ENCODE measurements at places on chromosomes 4 and X.

- DNase-seq: no peak
Observed at GRCh38 chr4:5970381-5971077, 47.7 kb downstream of the C4orf50 start.

DNA sequence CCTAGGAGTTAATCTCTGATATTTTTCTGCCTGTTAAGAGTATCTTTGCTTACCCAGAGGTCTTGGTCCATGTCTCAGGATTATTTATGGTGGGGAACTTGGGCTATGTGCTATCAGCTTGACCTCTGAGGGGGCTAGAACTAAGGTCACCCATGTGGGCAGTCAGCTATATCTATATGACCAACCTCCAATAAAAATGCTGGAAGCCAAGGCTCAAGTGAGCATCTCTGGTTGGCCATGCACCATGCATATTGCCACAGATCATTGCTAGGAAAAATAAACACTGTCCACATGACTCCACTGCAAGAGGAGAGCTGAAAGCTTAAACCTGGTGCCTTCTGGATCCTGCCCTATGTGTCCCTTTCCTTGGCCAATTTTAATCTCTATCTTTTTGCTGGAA is 196.5 kb upstream of the SLC7A11 start:
- no peak for DNase-seq

- no peak for DNase-seq
Observed at GRCh38 chrX:48003367-48003757, 427 bp downstream of the ZNF182 start.

DNA sequence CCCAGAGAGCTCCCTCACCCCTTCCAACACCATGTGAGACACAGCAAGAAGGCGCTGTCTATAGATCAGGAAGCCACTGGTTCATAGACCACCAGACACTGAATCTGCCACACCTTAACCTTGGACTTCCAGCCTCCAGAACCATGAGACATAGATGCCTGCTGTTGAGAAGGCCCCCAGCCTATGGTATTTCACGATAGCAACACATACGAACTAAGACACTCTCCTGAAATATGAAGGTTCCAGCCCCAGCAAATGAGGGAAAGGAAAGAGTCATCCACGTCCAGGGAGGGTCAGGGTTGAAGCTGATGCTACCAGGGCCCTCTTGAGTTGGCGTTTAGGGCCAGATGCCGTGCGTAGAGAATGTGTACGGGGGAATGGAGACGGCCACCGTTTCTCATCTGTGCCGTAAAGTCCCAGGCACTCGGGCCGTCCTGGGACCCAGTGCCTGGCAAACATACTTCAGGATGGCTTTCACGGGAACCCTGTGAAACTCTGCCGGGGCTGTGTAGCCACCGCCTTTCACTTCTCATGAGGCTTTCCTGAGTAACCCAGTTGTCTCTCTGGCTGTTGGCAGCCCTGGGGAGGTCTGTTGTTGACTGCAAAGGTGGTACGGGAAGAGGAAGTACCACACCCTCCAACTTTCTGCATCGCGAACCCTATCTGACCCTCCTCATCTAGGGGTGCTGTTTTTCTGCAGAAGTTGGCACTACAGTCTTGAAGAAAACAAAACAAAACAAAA is 17.7 kb upstream of the P2RY8 start:
- DNase-seq: no peak

GRCh38 chr4:38867478-38868058 is at the start of gene FAM114A1:
TSS of gene FAM114A1 (plus strand) at chr4:38867806. CDS start at chr4:38878079, 10,273 bp downstream.
- peak; percentile 90 for DNase-seq

- DNase-seq: no peak
Observed at GRCh38 chr4:7073526-7074390, 5.9 kb upstream of the GRPEL1 start.

GRCh38 chrX:154013614-154014360 is 5.9 kb downstream of the IRAK1 start:
- peak; percentile 59 for DNase-seq

DNA sequence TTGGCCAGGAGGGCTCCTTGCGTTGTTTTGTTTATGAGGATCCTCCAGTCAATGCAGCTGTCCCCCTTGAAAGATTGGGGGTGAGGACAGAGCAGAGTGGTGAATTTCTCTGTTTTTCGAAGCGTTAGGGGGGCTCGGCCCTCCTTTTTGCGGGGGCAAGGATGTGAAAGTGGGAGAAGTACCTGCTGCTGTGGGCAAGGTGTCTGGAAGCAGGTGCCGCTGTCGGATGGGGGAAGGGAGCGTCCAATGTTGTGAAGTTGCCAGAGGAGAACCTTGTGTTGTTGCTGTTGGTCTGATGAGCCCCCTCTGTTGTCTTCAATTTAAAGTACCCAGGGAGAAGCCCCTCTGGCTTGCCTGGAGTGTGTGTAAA is 613 bp downstream of the GLRB start:
- DNase-seq: no peak

DNA sequence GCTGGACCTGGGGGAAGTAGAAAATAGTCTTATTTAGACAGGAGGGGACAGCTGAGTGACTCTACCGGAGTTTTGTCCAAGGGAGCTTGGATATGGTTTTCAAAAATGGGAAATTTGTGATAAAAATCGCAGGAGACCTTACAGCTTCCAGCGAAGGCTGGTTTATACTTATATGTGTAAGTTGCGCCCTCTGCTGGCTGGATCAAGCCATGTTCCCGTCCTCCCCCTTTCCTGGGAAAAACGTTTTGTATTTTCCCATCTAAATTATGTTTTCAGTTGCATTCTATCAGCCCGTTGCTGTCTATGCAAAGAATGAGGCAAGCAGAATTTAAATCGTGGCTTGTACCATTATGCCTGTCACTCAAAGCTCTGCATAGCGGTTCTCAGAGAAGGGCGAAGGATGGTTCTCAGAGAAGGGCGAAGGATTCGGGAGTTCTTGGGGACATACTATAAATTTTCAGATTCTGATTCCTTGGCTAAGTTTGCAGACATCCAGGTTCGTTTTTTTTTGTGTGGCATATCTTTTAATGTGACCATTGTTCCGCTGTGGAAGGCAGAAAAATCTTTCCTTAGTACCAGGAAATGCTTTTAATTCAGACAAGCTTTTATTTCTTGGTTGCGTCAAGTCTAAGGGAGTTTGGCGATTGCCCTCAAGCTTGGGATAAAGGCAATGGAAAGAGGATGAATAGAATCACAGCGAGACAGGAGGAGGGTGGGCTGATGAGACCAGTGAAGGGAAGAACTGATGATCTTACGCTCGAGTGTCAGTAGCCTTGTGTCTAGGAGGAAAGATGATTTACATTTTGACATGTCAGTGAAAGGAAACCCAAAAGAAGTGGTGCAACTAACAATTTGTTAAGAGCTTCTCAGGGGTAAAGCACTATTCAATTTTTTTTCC is 128.5 kb upstream of the ARX start:
- DNase-seq: peak; percentile 64

DNA sequence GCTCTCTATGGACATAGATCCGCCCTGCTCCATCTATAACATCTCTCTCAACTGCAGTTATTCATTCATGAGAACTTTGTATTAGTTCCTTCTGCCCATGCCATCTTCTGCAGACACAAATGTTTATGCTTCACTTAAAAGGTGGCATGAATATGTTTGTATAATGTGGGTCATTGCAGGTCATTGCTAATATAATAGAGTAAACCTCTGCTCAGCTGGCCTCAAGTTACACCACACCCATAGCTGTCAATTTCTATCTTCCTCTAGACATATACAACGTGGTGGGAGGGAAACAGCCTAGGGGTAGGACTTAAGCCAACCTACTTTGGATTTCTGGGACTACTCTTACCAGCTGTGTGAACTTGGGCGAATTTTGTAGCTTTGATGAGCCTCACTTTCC is 129.8 kb downstream of the ATXN3L start:
- DNase-seq: no peak

DNA sequence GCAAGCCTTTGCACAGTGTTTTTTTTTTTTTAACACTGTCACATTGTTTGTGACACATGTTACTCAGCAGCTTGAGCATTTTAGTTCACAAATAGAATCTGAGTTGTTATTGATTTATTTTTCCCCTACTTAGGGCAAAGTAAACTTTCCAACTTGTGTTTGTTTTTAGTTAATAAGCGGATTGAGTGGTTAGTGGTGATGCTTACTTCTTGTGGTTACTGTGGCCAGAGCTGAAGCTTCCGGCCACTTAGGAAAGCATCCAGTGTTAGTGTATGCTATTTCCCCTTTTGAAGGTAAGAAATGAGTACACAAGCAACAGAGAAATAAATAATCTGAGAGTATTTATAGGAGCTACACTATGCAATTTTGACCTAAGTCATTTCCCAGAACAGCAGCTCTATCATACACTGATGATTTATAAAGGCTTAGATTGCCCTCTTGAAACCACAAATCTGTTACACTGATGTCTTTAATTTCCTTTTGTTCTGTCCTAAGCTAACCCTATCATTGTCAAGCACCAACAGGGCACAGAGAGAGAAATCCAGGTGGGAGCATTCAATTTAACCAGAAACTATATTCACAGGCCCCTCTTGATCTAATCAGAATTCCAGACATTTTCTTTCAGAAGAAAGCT is 2464.6 kb downstream of the PCDH7 start:
- DNase-seq: no peak

DNA sequence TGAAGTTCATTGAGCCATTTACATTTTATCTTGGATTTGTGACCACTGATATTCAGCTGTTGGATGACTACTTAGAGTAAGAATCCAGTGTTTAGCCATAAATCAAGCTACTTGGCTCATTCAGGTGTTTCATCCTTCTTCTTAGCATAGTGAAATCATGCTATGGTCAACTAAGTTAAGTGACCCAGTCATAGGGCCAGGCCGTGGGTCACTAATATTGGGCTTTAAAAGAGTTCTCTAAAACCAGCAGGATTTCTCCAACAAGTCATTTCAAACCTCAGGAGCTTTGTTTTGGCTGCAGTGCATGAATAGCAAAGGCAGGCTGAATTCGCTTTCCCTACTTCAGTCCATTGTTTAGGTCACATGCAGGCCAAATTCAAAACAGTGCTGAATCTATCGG is 181.0 kb downstream of the MAML3 start:
- no peak for DNase-seq
